Fibroblast of skin of abdomen (primary cell): ENCODE measurements at places on chromosomes 12 and 14.

DNA sequence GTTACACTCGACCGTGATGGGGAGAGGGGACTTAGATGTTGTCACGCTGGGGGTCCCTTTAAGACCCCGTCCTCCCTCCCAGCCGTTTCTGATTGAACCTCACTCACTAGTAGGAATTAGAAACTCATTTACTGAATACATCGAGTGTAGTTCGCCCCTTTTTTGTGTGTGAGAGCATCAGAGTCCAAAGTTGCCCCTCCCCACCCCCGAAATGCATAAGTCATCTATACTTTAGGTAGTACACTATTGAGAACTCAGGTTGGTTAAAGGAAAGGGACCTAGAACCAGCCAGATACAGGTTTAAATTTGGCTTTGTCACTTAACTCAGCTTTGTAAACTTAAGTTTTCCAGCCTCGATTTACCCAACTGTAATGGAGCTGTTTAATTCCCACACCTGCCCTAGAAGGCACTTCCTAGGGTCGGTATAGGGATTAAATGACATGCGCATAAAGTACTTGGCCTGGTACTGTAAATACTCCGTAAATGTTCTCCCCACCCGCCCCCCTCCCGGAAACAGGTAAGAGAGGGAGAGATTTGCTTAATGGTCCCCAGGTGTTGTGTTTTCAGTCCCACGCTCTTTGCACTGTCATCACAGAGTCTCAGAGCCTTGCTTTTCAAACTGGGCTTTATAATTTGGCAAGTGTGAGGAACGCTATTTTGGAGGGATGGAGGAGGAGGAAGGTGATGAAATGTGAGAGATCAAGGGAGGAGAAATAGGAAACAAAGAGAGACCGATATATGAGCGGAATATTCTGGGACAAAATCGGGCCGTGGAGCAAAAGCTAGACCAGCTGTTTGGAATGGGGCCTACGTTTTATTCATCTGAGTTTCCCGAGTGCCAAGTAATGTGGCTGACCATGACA lies 897 bp downstream of the SUDS3 start:
- no peak for DNase-seq

DNA sequence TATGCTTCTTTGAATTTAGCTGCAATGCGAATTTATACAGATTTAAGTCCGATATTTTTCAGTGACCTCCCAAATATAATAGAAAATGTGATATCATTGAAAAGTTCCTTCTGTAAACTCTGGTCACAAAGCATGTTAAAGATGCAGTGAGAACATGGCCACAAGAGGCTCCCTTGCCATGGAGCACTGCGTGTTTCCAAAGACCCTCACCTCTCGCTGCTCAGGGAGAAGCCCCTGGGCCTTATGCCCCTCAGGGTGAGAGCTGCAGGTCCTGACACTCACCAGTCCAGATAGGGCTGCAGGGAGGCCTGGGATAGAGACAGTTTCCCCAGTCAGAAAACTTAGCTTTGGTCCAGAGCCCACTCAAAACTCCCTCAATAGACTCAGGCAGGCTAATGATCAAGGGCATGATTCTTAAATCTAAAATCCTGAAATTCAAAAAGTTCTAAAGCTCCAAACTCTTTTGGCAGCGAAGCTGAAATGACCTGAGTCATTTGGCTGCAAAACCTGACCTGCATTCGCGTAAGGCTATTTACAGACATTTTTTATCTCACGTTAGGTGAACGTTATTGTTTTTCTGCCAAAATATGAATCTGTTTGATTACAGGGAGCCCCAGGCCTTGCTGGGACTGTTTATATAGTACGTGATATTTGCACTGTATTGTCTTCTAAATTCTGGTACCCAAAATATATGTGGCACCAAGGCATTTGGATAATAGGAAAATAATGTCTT lies 67.8 kb downstream of the CAPZA3 start:
- DNase-seq: no peak

DNA sequence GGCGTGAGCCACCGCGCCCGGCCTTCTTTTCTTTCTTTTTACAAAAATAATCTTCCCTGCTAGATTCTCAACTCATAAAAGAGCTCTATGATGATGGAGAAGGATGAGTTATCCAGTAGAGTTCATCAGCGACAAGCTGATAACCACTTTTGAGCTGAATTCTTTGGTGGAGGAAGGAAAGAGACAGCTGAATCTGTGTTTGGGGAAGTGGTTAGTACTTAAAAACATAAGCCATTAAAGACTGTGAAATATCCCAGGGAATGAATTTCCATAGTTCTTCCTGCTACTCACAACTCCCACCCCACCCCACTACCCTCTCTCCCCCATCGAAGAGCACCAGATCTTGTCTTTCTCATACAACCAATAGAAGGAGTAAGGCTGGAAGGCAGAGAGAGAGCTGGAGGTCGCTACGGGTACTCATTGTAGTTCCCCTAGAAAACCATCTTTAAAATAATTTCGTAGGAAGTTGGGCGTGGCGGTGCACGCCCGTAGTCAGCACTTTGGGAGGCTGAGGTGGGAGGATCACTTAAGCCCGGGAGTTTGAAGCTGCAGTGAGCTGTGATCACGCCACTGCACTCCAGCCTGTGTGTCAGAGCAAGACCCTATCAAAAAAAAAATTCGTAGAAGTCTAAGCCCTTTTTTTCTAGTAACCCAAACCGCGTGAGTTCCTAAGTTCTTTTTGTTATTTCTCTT lies 647 bp upstream of the ESPL1 start:
- DNase-seq: no peak

DNA sequence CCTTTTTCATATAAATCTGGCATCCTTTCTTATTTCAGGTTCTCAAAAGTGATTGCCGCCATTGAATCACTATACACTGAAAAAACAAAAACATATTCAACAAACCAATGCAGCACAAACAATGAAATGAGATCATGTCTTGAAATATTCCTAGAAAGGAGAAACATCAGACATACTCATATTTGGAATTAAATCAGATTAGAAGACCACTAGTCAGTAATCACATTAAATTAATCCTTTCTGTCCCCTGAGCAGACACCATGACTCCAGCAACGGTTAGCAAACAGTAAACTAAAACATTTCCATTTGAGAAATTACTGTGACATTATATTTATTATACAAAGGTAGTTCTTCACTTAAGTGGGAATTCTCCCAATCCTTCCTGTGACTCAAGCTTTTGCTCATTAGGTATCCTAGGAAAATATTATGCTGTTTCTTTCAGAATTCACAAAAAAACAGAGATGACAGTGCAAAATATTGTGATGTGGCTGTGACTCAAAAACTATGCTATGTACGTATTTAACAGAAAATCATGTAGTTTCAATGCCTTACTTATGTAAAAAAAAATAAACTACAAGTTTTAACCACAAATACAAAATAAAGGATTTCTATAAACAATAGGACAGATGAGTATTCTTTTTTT lies 29.7 kb downstream of the CPNE8 start:
- no peak for DNase-seq

DNA sequence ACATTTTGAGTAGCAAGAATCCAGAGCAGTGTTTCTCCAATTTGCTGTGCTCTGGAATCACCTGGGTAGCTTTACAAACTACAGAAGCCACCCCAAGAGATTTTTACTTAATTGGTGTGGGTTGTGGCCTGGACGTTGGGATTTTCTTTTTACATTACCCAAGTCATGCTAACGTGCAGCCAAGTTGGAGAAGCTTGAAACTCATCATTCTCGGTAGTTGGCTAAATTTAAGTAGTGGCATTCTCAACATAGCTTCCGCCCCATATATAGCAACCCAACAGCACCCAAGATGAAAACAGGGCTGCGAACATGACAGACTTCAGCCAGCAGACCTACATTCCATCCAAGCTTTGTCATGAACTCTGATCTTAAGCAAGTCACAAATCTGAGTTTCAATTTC lies 25.0 kb downstream of the DAD1 start:
- DNase-seq: no peak

DNA sequence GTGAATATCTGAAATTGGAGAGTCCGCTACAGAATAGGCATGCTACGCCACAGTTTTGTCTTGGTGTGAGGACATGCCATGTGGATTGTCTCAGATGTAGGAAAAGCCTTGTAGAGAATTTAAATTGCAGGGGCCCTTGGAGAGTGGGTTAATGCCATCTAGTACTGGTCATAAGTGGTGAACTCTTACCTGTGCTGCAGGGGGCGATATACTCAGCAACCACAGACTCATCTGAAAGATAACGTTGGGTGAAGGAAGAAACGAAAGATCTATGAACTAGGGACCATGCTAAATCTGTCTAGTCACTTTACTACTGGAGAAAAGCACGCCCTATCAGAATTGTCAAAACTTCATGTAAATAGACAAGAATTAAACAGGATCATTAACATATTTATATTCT lies 33.7 kb upstream of the A2M start:
- DNase-seq: no peak

GRCh38 chr12:52361553-52361952 lies 5.7 kb downstream of the KRT85 start:
- no peak for DNase-seq

DNA sequence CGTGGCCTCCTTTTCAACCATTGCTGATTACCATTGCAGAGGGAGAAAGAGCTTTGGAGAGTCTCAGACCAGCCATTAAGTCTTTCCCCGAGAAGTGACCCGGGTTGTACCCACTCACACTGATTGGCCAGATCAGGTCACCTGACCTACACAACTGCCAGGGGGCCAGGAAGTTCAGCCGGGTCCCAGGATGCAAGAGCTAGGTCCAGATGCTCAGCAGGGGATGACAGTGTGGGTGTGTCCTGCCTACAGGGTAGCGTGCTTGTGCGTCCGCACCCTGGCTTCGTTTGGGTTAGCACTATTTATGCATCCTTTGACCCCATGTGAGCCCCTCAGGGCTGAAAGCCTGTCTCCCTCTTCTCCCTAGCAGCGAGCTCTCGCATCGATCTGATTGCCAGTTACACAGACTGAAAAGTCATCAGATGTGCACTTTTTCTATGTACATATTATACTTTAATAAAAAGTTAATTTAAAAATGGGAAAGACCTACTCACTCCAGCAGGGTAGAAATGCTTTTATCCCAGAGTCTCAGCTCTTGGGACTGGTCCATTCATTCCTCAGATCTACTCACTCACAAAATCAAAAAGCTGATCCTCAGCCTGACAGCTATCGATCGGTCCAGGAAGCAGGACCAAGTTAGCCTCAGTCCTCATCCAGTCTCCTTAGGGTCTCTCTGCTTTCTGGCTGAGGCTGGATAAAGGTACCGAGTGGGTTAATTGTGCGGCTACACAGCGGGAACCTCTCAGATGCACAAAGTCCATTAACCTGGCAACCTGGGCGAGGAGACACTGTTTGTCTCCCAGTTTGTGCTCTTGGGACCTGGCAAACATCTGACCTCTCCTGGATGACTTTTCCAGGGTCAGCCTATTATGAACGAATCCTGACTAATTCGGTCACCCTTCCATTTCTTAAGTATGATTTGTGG lies 68.0 kb downstream of the SERPINA3 start:
- DNase-seq: no peak
